ENCODE measurements at places on chromosomes 1 and 21.

- no peak for DNase-seq
These were observed 1.3 kb downstream of the NEK7 start for GRCh38 chr1:198157847-198158725.

DNA sequence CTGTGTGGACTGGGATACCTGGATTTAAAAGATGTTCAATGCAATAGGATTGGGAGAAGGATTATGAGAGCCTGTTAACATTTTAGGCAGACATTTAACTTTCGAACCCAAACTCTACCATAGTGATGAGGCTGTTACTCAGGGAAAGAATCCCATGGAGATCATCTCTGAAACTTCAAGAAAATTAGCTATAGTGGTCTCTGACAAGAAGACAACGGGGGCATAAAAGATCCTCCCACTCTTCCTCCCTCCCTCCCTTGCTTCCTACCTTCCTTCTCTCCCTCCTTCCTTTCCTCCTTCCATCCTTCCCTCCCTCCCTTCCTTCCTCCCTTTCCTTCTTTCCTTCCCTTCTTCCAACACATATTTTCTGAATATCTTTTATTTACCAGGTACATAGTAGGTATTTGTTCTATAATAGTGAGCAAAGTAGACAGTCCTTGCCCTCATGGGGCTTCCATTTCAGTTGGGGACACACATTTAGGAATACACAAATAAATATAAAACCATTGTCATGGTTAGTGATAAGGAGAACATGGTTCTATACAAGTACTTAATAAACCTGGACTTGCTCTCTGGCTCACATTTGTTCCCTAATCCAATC lies 143.2 kb downstream of the ATP6V1G3 start:
- DNase-seq, result no peak

GRCh38 chr1:236507022-236507700 lies 16.6 kb upstream of the LGALS8 start:
- peak; percentile 25 for DNase-seq

GRCh38 chr1:193609592-193609991 lies 423.2 kb upstream of the B3GALT2 start:
- DNase-seq, result no peak

All from prostate gland (tissue), 2 donors.